ENCODE measurements at places on chromosomes 2 and 18.

- DNase-seq, result no peak
These were observed 51.4 kb downstream of the SMCHD1 start for GRCh38 chr18:2706903-2707302.

GRCh38 chr2:219025637-219026585, 15.4 kb downstream of the CFAP65 start:
- no peak for DNase-seq

DNA sequence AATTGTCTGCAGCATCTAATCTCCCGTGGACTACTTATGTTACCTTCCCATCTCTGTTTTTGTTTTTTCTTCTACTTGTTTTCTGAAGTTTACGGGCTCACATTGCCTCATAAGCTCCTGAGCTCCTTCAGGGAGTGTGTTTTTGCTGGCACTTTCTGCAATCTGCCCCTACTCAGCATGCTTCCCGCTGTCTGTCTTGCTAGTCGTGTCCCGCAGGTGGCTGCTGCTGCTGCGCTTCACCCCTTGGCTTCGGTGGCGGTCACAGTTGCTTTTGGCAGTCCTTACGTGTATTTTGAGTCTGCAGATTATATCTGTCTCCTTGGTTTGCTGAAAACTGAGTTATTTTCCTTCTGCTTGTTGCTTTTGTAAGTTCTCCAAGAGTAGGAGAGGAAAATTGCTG, 37.3 kb downstream of the FER1L5 start:
- DNase-seq, result no peak

- no peak for DNase-seq
These were observed 569.8 kb downstream of the ARHGAP15 start for GRCh38 chr2:143698888-143699570.

- DNase-seq, result no peak
These were observed 508.9 kb upstream of the POU3F3 start for GRCh38 chr2:104344985-104345384.

DNA sequence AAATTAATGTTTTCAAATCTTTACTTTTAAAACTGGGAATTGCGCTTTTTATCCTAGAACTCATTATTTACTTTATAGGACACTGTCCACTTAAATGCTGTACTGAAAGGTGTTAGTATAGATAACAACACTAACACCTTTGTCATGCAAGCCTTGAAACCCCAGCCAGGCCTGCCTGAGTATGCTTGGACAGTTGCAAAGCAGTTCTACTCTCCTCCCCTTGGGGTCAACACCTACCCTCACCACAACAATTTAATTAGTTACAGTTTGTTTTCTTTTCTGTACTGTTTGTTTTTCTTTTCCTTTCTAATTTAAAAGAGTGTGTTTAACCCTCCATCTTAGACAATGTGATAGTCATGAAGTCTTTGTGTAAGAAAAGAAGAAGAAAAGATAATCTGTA, 18.9 kb upstream of the FAM98A start:
- no peak for DNase-seq

DNA sequence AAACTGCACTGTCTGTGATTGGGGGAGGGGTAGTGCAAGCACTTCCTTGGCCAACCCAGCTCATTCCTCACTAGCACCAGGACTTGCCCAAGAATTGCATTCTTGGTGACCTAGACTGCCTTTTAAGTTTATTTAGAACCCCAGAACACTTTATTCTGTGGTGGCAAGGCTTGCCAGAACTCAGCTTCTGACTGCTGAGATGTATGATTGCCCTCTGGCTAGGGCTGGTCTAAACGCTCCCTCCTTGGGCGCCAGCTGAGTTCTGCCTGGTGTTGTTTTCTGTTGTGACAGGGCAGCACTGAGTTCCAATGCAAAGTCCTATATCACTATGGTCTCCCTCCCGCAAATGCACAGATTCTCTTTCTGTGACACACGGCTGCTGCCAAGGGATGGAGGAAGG, 247.7 kb downstream of the ZNF385B start:
- DNase-seq, result no peak

DNA sequence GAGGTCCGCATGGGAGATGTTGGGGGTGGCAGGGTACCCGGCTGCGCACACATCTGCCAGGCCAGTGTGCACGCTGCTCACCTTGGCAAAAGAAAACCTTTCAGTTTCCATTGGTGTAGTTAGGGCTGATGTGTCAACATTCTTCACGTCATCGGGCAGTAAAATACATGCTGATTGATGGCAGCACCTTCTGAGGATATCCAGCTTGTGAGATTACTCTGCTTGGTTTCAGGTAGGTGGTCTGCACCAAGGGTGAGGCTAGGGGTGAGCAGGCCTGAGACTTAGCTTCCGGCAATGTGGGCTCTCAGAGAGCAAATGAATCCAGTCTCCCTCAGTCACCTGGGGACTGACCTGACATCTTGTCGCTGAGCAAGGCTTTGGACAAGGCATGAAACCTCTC, 19.3 kb upstream of the ACKR3 start:
- no peak for DNase-seq

- no peak for DNase-seq
These were observed 12.0 kb downstream of the SMARCAL1 start for GRCh38 chr2:216424274-216424673.

GRCh38 chr2:23411752-23412431, 26.9 kb downstream of the KLHL29 start:
- DNase-seq, result peak; percentile 7

DNA sequence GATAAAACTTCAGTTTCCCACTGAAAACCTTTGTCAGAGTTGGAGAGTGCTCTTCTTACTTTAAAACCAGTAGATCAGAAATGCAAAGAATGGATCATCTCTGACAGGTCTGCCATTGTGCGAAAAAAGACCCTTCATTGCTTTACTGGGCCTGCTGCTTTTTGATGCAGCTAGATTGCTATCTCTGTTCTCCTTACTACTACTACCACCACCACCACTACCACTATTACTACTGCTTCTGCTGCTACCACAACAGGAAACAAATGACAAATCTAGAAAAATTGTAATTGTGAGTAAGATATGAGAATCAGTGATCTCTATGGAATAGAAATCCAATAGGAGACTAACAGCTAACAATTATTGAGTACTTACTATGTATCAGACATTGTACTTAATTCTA, 85.8 kb downstream of the PKP4 start:
- DNase-seq, result no peak

GRCh38 chr2:233766416-233766815, 6.3 kb downstream of the UGT1A1 start:
- no peak for DNase-seq

DNA sequence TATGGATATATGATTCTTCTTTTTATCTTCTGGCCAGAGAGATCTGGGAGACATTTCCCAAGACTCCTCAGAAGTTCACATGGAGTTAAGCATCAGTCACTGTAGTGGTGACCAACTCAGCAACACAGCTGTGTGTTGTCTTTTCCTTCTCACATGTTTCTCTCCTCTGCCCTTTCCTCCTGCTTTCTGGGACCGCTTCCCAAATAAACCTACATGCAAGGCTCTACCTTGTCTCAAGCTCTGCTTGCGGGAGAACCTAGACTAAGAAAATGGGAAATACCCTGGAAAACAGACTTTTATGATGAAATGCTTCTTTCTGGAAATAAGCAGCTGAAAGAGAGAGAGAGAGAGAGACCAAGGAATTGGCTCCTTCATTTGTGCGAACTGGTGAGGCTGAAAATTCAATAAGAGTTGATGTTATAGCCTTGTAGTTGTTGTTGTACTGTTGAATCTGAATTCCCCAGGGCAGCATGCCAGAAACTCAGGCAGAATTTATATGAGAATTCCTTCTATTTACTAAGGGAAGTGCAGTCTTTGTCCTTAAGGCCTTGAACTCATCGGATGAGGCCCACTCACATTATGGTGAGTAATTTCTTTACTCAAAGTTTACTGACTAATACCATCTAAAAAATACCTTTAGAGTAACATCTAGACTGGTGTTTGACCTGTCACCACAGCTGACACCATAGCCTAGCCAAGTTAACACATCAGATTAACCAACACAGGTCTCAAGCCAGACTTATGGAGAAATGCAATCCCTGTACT, 22.7 kb upstream of the DSC1 start:
- DNase-seq, result peak; percentile 49

DNA sequence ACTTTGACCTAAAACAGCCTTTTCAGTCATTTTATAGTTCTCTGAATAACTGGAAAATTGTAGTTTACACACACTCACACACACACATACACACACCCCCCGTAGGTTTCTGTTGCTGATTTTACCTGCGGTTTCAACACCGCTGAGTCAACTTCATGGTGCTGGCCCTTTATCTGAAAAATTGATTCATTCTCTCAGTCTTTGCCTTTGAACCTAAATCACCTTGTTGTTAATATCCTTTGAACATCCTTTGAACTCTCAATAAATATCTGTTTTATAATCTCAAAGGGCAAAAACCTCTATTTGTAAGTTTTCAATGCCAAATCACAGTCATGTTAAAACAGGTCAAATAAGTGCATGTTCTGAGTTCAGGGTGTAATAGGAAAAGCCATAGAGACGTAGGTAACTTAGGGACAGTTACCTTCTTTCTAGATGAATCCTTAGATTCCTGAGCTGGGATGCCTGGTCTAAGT, 109.0 kb upstream of the BZW1 start:
- DNase-seq, result no peak

Data from RCC 7860 (cell line).